ENCODE measurements at places on chromosomes 5 and 9.

DNA sequence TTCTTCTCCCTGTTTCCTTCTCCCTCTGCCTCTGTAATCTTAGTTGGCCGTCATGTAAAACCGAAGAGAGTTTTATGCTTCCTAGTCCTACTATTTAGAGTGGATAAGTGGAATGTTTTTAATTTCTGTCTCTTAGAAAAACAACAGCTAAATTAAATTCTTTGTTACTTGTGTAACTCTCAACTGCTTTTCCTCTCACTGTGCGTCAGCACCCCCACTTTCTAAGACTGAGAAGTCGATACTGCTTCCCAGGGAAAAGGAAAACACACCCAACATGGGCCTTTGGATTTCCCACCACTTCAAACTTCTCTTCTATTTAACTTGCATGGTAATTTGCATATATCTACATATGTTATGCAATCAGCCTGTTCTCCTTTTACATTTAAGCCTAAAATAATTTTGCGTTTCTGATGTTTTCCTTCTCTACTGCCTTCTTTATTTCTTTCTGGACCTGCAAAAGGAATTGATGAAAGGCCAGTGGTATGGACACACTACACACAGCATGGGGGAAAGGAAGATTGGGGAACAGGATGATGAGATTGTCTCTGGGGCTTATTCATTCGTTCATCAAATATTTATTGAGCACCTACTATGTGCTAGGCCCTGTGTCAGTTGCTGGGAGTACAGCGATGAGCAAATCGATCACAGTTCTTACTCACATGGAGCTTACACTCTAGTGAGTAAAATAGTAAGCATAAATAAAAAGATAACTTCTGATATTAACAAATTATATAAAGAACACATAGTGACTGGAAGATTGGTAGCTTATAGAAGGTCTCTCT is 52.5 kb upstream of the CTNNA1 start:
- DNase-seq = no peak

- DNase-seq = no peak
Measured at GRCh38 chr5:108541836-108542235, 159.9 kb upstream of the FBXL17 start.

DNA sequence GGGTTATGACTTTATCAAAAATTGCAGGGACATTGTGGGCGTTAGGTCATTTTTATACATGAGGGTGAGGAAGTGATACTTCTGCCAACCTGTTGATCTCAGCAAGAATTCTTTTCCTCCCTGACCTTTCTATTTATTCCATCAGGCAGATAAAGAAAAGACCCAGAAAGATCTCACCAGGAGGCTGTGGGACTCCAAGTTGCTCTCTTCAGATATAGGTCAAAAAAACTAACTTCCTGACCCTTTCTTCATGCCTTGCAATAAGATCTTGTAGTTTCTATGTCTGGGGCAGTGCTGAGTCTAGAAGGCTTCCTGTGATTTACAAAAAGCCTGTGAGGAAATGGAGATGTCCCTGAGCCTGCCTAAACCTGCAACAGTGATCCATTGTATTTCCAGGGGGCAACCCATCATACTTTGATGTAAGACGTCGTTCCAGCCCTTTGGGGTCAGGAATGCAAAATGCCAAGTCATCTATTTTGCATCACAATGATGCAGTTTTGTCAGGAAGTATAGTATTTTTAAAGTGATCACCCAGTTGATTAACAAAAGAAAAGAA is 22.0 kb upstream of the PIK3R1 start:
- no peak for DNase-seq

DNA sequence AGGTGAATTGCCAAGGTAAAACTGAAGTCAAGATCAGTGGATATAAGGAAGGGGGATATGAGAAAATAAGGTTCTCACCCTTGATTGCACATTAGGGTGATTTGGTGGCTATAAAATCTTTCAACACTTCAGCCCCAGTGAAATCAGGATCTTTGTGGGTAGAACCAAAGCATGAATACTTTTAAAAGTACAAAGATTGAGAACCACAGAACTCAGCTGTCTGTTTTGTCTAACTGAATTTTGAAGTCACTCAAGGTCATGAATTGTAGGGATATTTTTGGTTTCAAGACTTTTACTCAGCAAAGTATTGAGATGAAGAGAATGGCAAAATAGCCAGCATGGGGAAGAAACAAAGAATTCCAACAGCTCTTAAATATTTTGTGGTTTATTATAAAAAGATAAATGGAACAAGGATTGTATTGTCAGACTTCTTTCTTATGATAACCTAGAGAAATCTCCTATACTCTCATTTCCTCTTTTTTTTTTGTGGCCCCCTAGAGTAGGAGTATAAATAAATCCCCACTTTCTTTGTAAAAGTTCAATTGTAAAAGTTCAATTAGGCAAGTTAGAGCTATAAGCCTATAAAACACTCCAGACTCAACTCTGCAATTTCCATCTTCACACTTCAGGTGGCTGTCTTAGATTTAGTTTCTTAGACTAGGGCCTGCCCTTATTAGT is 272.9 kb downstream of the PDE4D start:
- DNase-seq = peak; percentile 53

- DNase-seq = no peak
Measured at GRCh38 chr5:54595721-54596120, 78.2 kb downstream of the SNX18 start.

GRCh38 chr5:172785429-172786088 is 14.6 kb upstream of the DUSP1 start:
- no peak for DNase-seq

DNA sequence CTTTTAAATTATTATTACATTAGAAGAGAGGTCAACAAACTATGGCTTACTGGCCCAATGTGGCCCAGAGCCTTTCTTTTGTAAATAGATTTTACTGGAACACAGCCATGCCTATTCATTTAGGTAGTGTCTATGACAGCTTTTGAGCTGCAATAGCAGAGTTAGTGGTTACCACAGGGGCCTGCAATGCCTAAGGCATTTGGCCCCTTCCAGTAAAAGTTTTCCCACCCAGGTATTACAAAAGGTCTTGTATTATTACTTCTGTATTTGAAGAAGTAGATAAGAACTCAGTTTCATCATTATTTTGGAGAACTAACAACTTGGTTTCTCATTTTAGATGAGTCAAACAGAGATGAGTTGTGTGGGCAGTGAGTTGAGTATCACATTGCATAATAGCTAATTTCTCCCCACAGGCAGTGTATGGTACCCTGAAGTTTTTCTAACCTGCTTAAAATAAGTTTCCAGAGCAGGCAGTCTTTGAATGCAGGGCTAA is 9.5 kb downstream of the MTRR start:
- no peak for DNase-seq

DNA sequence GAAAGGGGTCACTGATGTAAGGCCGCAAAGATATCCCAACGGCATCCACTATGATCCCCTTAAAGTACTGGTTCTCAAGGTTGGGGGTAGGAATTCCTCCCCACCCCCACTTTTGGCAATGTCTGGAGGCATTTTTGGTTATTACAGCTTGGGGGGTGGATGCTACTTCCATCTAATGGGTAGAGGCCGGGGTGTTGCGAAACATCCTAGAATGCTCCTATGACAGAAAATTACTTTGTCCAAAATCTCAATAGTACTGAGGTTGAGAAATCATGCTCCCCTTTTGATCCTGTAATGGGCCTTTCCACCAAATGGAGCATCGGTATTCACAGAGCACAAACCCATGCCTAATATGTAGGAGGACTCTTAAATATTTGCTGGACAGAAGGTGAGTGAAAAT is 20.8 kb upstream of the TCERG1 start:
- no peak for DNase-seq

- DNase-seq = no peak
Measured at GRCh38 chr5:93240228-93240834, 340.7 kb downstream of the NR2F1-AS1 start.

- peak; percentile 67 for DNase-seq
Measured at GRCh38 chr9:87324613-87325194, 173.0 kb upstream of the DAPK1 start.

- no peak for DNase-seq
Measured at GRCh38 chr5:167264348-167264747, 1027.1 kb upstream of the WWC1 start.

DNA sequence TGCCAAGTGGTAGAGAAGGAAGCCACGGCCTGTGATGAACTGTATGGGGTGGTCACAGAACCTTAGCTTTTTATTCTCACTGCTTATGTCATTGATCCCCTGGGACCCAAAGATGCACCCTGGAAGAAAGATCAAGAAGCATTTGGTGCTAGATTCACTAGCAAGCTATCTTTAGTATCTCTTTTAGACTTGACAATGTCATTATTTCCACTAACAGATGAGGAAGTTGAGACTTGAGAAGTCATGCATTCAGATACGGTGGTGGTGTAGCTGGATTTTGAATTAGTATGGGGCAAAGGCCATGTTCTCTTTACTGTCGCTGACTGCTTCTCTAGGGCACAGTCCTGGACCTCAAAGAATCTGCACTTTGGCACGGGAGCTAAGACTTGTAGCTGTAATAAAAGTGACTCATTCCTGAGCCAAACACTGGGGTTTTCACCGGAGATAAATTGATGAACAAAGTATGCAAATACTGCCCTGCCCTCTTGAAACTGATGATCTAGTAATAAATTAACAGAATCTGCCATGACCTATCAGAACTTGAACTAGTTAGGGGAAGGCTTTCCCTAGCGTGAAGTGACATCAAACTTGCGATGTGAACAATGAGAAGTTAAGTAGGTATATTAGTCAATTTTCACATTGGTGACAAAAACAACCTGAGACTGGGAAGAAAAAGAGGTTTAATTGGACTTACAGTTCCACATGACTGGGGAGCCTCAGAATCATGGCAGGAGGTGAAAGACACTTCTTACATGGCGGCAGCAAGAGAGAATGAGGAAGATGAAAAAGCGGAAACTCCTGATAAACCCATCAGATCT is 5.4 kb downstream of the GDA start:
- no peak for DNase-seq

- DNase-seq = no peak
Measured at GRCh38 chr5:852431-853401, 1.9 kb upstream of the ZDHHC11 start.

DNA sequence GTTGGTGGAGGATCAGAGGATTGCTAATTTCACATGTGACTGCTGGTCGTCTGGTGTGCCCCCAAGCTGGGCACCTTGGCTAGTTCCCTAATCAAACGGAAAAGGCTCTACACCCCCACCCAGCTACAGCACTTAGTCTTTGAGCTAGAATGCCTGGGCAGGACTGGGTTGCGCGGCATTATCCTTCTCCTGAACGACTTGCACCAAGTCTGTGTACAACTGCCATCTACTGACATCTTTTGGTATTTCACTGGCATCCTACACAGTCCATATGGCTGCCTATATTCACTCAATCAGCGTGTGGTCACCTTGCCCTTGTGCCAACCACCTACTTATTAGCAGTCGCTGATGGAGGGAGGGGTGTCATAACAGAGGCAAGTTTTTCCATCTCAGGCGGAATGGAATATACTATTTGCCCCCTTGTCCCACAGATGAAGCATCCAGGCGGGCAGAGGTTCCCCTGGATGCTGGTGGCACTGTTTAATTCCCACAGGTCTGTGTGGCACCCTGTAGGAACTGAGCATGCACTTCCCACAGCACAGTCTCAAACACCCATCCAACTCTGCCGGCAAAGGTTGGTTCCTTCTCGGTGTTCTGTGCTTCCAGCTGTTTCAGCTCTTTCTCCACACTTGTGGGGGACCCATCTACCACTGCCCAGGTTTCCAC is 150.1 kb downstream of the OSTF1 start:
- DNase-seq = peak; percentile 12

GRCh38 chr5:149860801-149861322 is 83.7 kb downstream of the PDE6A start:
- DNase-seq = no peak

- DNase-seq = no peak
Measured at GRCh38 chr5:103444333-103445038, 118.1 kb downstream of the NUDT12 start.

DNA sequence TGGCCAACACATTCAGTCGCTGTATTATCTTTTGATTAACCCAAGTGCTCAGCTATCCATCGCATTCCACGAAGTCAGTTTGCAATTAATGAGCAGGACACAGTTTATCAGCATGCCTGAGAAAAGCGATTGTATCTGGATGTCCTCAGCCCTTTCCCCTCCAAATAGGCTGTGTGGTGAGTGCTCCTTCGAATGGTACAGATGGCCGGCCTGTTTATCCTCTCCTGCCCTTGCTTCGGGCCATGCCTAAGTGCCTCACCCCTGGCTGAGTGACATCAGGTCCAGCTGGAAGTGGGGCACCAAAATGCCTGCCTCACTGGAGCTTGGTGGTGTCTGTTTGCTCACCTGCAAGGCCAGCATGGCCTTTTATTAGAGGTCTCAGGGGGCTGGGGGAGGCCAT is 317.3 kb downstream of the GADD45G start:
- DNase-seq = no peak

- DNase-seq = peak; percentile 10
Measured at GRCh38 chr5:146188358-146188757, 5.9 kb upstream of the LARS1 start.

GRCh38 chr9:116937361-116937760 is 250.3 kb downstream of the TRIM32 start:
- no peak for DNase-seq

DNA sequence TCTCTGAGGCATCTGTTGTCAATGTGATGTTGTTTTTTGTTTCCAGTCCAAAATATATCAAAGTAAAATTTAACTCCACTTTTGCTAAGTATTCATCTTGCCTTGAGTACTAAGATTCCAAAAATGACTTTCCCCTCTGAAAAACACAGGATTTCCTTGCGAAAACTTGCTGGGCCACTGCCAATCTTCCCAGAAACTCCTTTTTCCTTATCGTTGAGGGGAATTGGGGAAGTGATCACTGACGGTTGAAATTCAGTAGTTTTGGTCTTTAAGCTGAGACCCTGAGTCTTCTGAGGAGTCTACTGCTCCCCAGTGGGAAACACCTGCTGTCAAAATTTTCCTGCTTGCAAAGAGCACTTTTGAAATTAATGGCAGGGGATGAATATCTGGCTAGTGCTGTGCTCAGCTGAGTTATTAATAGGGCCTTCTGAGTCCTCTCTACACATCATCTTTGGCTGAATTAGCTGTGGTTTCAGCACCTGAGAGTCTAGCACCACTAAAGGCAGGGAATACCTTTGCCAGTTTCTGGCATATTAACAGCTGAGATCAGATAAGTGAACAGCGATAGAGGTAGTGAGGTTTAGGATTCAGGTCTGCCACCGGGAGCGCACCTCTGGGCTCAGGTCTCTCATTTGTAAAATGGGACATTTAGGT is 18.0 kb downstream of the TLR4 start:
- no peak for DNase-seq

Measured in fibroblast of skin of left quadriceps (primary cell).